ENCODE measurements at places on chromosomes 16 and 17.

GRCh38 chr16:11349599-11350276 is 4.5 kb downstream of the RMI2 start:
- no peak for DNase-seq

DNA sequence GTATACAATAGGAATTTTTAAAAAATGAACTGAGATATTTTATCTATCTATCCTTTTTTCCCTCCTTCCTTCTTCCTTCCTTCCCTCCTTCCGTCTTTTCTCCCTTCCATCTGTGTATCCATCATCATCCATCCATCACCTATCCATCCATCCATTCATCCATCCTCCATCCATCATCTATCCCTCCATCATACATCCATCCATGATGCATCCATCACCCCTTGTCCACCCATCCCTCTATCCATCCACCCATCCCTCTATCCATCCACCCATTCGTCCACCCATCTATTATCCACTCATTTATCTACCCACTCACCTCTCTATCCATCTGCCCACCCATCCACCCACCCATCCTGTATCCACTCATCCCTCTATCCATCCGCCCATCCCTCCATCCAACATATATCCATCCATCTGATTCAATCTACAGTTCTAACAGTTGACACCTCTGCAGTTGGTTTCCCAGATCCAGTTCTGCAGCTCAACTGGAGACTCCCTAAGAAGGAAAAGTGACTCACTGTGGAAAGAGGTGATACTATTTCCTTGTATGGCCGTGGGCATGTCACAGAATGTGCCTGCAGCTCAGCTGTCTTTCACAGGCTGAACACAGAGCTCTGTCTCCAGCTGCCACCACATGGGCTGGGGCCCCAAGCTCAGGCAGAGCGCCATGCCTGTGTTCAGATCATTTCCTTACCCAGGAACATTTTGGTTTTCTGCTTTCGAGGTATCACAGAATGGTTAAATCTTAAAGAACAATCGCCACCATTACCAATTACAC is 130.8 kb downstream of the XYLT1 start:
- DNase-seq, result no peak

DNA sequence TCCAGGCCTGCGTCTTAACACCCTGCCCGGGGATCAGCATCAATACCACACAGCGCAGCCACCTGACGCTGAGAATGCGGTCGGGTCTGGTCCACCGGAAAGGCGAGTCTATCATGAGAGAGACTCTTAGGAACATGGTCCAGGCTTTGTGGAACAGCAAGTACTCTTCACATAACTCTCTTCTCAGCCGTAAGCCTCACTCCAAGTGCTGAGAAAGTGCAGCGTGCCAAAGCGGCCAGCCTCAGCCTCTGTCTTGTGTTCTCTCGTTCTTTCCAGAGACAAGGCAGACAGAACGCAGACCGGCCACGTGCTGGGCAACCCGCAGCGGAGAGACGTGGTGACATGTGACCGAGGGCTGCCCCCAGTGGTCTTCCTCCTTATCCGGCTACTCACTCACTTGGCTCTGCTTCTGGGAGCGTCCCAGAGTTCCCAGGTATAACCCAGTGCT is 34.4 kb upstream of the ENDOV start:
- no peak for DNase-seq

GRCh38 chr17:61503961-61504360 is 51.7 kb downstream of the TBX4 start:
- DNase-seq, result no peak

DNA sequence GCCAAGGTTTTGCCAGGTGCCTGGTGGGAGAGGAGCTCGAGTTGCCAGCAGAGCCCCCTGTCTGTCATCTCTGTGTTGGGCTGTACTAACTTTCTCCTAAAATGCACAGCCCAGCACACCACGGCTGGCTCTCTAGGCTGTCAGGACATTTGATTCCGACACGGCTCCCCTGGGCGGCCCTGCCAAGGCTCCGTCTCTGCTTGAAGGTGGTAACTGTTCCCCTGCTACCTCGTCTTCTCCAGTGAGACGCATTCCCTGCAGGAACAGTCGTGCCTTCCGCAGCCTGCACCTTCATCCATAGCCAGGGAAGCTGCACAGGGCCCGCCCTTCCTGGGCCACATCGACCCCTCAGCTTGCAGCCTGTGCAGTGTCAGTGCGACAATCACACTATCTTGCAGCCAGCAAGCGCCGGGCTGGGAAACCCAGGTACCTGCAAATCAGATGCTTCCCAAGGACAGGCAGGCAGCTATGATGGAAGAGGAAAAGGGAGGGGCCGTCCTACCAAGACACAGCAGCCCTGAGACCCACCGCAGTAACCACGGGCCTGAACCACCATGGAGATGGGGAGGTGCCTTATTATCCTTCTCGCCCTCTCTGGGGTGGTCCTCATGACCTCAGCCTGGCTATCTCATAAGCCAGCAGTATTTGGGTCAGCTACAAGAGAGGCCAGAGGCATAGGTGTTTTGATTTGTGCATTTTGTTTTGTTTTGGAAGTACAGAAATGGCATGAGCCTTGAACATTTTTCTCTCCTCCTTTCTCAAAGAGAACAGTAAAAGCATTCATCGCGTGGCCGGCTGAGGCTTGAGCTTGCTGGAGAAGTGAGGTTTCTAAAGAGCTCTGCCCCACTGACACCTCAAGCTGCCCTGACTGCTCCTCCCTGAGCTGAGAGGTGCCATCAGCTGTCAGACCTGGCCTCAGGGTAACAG is 361.7 kb upstream of the TNRC6C start:
- no peak for DNase-seq

GRCh38 chr17:69978056-69978646 is 96.9 kb upstream of the KCNJ16 start:
- no peak for DNase-seq

DNA sequence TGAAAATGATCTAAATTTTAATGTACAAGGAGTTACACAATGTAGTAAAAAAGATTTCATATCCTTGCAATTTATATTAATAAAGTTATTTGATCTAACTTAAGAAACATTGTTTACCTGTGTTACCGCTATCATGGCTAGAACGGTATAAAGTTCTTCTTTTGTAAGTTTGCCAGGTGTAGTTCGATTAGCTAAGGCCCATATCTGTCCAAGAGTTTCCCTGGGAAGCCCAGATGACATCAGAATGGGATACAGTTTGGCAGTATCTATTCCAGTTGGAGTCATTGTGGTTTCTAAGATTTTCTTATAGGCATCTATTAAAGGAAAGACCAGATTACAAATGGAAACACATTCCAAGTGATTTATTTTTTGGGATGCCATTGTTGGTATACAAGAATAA is 37.5 kb downstream of the SYNRG start:
- DNase-seq, result no peak

DNA sequence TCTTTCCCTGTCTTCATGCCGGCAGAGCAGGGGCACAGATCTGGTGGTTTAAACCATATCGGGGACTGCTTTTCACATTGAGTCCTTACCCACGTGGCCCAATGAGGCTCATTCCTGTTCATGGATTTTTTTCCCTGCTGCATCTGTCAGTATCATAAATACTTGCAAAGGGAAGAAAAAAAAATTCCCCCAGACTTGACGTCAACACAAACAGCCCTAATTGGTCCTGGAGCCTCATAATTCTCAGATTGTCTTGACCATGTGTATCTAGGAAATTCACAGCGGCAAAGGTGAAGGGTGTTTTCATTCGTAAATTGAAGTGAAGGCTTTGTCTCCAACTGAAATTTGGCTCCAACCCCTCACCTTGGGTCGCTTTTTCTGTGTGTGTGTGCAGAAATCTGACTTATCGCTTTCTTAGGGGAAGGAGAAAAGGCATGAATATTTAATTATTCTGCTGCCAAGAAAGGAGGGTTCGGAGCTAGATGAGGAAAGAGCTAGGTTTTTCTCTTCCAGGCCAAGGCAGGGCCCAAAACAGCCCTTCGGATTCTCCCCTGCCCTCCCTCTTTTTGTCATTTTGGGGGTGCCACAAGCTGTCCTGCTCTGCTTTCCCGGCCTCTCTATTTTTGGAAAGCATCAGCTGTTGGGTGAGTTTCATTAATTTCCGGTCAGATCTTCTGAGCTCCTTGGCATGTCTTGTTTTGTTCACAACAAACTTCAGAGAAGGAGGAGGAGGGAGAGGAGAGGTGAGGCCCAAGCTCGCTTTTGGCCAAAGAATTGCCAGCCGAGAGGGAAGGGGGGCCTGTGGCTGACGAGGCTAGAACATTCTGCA is 17.8 kb upstream of the CIBAR2 start:
- DNase-seq, result no peak

DNA sequence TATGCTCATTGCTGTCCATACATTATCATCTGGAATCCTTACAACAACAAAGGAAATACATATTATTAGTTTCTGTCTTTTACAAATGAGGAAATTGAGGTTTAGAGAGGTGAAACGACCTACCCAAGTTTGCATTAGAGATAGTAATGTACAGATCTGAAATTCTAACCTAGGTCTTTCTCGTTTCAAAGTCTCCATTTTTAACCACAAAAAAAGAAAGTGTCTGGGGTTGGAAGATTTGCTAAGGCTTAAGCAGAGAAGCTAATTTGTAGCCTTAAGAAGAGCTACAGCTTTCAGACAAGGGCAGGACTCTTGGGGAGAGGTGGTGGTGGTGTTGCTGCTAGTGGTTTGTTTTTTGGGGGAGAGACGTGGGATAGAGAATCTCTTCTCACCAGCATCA is 19.2 kb downstream of the CIITA start:
- no peak for DNase-seq

DNA sequence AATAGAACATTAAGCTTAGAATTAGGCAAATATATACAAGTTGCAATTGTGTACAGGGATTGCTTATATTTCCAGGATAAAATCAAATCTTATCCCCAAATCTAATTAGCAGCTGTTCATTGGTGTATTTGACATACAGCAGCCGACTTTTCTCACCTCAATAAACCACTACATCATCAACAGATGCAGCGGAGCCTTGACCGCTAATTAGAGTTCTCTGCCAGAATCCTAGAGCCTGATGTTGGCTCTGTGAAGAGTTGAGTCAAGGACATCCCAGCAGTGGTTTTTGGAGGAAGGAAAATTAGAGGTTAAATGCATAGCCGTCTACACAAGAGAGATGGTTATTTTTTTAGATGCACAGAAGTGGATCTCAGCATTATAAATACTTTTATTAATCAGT is 221.9 kb upstream of the CACNG5 start:
- no peak for DNase-seq

DNA sequence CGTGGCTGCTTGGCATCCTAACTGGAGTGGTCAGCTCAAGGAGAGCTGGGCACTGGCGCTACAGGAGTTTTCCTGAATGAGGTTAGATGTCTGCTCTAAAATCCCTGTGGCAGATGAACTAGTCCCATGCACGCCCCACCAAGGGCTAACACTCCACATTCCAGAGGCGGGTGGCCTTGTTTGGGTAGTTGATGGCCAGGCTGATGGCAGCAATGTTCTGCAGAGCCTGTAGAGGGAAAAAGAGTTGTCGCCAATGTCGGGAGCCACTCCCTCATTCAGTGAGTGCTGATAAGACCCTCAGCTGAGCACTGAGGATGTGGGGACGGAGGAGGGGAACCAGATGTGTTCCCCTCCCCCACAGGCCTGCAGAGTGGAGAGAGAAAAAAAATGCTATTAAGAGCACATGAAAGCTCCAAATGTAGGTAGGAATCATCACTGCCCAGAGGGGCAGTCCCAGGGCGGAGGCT is 42.5 kb upstream of the ATP2A3 start:
- DNase-seq, result no peak

Data from stimulated activated CD4-positive, alpha-beta T cell treated with anti-CD3 and anti-CD28 coated beads, TNF-alpha, amount 100 ng/mL, for 24 hours (primary cell).